Upper lobe of left lung (tissue), 6 donors: ENCODE measurements at places on chromosomes 7 and 10. TPM values are rescaled to one million over a fixed set of nuclear protein-coding genes. Genes with fewer than 3 reads are reported as not detected.

GRCh38 chr7:23315366-23315765 lies 16.2 kb downstream of the MALSU1 start:
- DNase-seq, result no peak

- DNase-seq, result no peak
Measured at GRCh38 chr10:105192861-105193260, 551.8 kb downstream of the SORCS3 start.

- no peak for DNase-seq
Measured at GRCh38 chr7:137531671-137532070, 188.1 kb upstream of the PTN start.

GRCh38 chr7:49774459-49775064 lies 1.1 kb downstream of the VWC2 start:
- DNase-seq, result peak; percentile 81

DNA sequence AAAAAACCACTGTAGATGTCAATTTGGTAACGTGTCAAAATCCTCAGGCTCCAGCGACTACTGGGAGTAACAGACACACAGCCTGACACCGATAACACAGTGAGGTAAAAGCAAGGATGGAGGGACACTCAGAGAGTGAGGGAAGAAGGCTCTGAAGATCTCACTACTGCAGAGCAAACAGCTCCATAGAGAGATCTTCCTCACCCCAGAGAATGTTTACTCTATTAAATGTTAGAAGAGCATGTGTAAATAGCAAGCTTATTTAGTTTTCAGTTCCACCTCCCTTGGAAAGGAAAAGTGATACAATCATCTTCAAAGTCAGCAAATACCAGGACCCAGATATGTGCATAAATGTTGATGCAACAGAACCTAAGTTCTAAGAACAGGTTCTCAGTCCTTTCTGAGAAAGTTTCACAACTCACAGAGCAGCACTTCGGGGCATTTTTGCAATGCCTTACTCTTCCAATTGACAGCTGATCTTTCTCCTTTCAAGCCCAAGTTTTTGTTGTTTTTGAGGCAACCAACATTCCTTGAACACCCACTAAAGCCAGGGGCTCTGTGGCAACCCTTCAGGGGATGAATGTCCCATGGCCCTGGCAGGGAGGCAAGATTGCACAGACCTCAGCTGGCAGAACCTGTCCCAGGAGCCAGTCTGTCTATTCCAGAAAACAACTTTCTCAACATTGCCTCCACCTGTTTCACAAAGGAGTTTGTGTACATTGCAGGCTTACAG lies 177.4 kb downstream of the SFMBT2 start:
- no peak for DNase-seq

DNA sequence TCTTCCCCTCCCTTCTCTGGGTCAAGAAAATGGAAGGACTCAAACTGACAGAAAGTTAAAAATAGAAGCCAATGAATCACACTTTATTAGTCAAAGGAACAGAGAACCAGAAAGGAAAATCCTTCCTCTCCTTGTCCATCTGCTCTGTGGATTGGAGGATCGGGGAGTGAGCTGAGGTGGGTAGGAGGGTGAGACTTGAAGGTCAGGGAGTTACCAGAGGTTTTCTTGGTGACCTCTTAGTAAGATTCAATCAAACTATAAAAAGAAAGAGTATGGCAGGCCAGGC lies 12.2 kb downstream of the TLX1 start:
- no peak for DNase-seq

- no peak for DNase-seq
Measured at GRCh38 chr10:21398563-21399231, 126.8 kb downstream of the SKIDA1 start.

GRCh38 chr7:17560966-17561365 lies 262.5 kb downstream of the AHR start:
- DNase-seq, result no peak

DNA sequence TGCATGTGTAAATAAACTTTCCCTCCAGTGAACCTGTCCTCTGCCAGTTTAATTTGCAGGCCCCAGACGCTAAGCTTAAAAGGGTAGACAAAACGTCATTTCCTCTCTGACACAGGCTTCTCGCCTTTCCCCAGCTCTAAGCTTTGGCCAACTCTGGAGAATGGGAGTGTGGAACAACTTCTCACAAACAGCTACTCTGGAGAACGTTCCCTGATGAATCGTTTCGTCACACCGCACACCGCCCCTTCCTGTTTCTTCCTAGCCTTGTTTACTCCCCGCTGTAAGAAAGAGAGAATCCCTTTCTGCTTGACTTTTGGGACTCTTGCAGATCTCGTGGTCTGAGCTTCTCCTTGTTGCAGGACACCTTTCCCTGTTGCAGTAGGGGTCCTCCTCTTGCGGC lies 564.2 kb downstream of the TCERG1L start:
- DNase-seq, result no peak

DNA sequence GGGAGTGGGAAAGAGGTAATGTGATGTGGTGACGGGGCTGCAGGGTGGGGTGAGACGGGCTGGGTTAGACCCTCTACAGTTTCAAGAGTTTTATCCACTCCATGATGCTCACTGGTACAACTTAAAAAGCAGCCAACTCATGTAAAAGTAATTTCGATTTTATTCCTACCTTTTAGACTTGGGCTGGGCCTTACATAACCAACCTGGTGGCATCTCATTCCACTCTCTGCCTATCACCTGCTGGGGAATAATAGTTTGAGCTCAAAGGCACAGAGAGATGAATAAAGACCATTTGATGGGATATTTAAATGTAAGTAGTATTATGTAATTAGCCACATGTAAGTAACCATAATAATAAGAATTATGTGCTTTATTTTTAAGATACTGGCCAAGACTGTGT lies 366.0 kb upstream of the RNF32 start:
- no peak for DNase-seq

GRCh38 chr10:80382989-80383388 lies 25.4 kb upstream of the PRXL2A start:
- DNase-seq, result no peak

DNA sequence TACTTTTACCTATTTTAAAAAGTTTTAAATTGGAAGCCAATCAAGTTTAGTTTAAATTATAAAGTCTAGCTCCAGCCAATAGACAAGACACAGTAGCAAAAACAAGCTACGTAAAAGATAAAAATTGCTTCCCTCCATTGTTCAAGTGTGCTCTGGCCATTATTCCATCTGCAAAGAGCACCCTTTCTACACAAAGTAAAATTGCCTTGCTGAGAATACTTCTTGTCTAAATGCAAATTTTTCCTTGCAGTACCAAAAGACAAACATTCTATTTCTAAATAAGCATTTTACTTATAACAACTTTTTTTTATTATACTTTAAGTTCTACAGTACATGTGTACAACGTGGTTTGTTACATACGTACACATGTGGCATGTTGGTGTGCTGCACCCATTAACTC lies 75.9 kb upstream of the ZNF746 start:
- no peak for DNase-seq

DNA sequence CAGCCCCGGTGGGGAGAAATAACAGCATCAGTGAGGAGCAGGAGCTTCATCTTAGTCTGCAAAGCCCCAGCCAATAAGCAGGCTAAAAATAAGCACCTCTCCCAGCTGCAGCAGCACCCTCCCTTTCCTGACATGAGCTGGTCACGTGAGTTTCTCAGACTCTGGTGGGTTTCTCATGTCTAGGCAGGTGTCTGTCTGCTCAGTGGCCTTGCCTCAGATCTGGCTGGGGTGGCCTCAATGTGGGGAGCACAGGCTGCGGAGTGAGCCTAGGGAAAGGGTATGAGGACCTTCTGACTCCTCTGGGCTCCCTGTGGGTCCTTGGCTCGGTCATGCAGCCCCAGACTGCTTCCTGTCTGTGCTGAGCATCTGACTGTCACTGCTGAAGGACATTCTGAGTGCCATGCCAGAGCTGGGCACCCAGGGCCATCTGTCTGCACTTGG lies 81.6 kb upstream of the LRRC4 start:
- no peak for DNase-seq

GRCh38 chr10:108755646-108756045 lies 1167.7 kb downstream of the XPNPEP1 start:
- no peak for DNase-seq

- no peak for DNase-seq
Measured at GRCh38 chr10:29692121-29692539, 57.4 kb upstream of the SVIL start.

- no peak for DNase-seq
Measured at GRCh38 chr10:75977139-75977538, 545.7 kb downstream of the LRMDA start.

DNA sequence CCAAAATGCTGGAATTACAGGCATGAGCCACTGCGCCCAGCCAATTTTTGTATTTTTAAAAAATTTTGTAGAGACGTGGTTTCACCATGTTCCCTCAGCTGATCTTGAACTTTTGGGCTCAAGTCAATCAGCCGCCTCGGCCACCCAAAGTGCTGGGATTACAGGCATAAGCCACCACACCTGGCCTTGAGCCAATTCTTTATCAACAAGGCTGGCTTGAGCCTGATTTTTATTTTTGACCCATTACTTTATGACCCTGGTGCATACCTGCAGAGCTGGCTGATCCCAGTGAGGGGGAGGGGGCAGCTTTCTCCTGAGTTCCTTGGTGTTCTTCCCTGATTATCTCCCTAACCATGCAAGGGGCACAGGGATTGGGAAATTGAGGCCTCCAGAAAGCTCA lies 15.8 kb upstream of the CPA1 start:
- no peak for DNase-seq

Gene CBLL1
- total RNA-seq, result 19.9 TPM

Gene ADCYAP1R1
- 1.3 TPM for total RNA-seq

Gene PNLIPRP1
- not detected for total RNA-seq

Gene ALOX5
- 113 TPM for total RNA-seq

Gene CALHM1
- total RNA-seq, result not detected
